Neural progenitor cell (in vitro differentiated cells): ENCODE measurements at places on chromosomes 12 and 14.

DNA sequence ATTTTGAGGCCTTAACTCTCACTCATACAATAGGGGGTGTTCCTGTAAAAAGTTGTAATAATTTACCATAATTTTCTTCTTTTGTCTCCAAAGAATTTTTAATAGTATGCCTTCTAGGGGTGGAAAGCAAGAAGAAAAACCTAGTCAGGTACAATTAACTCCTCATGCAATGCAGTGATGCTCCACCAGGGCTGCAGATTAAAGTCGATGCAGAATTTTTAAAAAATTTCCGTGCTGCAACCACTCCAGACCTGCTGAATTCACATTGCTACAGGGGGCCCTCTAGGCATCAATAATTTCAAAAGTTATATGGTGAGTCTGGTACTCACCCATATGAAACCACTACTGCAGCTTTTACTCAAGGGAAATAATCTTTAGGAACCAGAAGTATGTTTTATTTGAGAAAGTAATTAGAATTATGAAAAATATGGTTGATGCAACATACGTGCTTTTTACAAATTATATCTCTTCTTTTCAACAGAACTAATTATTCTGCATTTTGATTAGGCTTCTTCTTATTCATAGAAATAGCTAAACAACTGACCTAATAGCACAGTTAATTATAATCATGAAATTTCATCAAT lies 353.2 kb downstream of the BCAT1 start:
- no peak for DNase-seq

- no peak for DNase-seq
Measured at GRCh38 chr12:95497031-95497430, 23.1 kb downstream of the METAP2 start.

GRCh38 chr12:3154006-3154405 lies 76.8 kb downstream of the TSPAN9 start:
- DNase-seq = no peak

DNA sequence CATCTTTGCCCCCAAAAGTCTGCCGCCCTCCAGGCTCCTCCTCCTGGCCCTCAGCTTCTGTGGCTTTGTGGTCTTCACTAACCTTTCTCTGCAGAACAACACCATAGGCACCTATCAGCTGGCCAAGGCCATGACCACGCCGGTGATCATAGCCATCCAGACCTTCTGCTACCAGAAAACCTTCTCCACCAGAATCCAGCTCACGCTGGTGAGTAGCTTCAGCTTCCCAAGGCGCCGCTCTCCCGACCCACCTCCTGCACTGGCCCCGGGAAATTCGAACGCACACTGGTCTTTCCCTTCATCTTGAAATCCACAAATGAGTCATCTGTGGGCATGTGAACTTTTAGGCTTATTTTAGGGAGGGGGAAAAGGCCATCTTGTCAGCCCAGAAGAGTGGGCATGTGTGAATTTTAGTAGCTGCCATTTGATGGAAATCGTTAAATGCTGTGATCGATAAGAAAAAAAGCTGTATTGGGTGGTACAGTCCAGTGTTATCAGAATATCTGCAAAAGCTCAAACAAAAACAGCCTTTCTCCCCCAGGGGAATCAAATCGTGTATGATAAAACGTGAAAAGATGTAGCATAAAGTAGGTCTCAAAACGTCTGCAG lies 700 bp downstream of the SLC35E3 start:
- DNase-seq = peak; percentile 52

GRCh38 chr14:71086567-71086966 lies 179.3 kb downstream of the PCNX1 start:
- peak; percentile 78 for DNase-seq

DNA sequence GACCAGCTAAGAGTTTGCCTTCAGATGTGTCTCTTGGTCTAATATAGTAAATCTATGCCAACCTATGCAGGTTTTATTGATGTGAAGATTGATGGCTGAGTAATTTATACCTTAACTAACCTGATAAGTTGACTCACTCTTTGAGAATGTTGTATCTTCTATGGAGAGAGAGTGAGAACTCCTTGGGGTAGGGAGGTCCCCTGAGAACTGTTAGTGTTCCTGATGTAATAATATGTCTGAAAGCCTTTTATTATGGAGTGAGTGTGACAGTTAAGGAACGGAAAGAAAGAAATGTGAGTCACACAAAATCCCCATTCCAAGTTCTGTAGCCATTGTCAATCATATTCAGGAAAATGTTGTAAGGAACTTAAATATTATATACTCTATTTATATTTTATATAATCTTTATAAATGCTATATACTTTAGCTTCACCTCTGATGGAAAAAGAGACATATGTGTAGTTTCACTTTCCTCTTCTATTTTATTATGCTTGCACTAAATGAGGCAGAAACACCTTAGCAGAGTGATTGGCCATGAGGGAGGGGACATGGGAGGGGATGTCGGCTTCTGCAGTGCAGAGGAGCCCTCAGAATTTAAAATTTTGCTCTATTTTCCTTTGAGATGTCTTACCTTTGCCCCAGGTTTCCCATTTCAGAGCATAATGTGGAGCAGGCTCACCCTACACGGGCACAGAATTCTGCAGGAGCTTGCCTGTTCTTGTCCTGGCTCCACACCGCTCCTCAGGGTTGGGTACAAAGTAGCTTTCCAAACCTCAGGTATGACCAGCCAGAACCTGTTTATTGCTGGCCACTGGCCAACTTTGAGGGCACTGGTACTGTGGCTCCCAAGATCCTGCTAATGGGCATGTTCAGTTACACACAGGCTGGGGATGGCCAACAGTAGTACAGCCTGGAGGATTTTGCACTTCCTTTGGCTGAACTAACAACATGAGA lies 57.7 kb downstream of the ARF6 start:
- DNase-seq = no peak

GRCh38 chr14:71139294-71139946 lies 232.2 kb downstream of the PCNX1 start:
- no peak for DNase-seq

- DNase-seq = peak; percentile 68
Measured at GRCh38 chr12:3967556-3968160, 94.5 kb upstream of the PARP11 start.

DNA sequence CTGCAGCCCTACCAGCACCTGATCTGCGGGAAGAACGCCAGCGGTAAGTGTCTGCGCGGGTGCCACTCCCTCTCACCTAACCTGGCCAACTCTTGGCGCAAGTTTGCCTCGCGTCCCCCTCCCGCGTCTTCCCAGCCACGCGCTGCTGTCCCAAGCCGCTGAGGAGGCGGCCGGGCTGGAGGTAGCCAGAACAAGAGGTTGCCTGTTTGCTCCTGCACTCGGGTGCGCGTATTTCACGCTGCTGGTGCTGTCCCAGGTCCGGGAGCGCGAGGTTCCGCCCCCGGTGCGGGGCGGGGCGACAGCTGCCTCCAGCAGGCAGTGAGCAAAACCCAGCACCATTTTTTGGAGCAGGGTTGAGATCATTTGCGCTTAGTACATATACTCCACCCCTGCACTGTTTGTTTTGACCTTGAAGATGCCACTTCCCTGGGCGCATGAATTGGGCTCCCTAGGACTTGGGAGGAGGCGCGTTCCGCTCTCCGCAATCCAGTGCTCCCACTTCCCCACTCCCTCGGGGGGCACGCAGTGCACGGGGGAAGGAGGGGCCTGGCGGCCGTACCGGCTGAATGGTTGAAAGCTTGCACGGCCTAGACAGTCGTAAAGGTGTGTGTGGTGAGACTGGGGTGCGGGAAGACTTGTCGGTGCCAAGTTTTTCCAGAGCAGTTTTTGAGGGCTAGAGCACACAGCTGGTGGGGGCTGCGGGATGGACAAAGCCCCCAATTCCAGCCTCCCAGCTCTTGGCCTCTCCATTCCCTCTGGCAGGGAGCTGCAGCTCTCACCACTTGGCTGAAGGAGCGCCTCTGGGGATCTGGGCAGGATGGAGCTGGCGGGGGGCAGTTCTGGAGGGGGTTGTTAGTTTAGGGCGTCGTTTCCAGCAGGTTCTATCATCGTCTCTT lies 226.9 kb upstream of the CRY1 start:
- DNase-seq = peak; percentile 76

GRCh38 chr12:12784116-12784515 lies 1.3 kb upstream of the APOLD1 start:
- no peak for DNase-seq

DNA sequence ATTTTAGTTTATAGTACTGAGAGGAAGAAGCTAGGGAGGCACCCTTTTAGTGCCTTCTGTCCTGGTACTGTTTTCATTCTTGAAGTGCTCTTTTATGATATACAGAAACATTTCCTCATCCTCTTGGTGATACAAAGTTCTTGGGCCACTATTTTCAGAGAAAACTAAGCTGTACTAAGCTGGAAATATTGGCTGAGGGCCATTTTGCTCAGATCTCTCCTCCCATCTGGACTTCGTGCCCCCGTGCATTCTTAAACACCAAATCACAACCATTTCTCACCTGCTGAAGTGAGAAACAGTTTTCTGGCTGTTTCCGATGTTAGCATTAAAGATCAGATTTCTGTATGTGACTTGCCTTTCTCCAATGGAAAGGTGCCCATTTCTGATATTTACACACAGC lies 158.9 kb downstream of the FBXL14 start:
- DNase-seq = no peak

- DNase-seq = no peak
Measured at GRCh38 chr12:62537551-62537950, 70.9 kb downstream of the MON2 start.

DNA sequence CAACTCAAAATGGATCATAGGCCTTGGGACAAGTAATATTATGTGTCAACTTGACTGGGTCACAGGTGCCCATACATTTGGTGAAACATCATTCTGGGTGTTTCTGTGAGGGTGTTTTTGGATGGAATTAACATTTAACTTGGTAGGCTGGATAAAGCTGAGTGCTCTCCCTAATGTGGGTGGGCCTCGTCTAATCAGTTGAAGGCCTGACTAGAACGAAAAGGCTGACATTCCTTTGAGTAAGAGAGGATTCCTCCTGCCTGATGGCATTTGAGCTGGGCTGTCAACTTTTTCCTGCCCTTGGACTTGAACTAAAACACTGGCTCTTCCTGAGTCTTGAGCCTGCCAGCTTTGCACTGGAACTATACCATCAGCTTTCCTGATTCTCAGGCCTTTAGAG lies 93.4 kb upstream of the ESRRB start:
- no peak for DNase-seq

DNA sequence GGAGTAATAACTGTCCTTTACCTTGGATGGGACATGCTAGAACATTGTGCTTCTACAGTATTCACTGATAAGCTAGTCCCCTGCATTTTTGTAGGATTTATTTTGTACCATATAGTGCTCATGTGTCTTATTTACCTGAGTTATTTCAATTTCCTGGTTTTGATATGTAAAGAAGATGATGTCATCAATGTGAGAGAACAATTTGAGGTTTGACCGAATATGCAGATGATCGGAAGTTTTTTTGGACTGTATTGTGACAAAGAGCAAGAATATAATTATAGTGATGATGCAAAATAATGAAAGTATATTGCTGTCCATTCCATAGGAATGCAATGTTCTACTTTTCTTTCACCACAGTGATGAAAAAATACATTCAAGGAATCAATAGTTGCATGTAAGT lies 114.8 kb downstream of the RERGL start:
- DNase-seq = no peak

GRCh38 chr14:68733086-68733914 lies 59.6 kb downstream of the ZFP36L1 start:
- no peak for DNase-seq

DNA sequence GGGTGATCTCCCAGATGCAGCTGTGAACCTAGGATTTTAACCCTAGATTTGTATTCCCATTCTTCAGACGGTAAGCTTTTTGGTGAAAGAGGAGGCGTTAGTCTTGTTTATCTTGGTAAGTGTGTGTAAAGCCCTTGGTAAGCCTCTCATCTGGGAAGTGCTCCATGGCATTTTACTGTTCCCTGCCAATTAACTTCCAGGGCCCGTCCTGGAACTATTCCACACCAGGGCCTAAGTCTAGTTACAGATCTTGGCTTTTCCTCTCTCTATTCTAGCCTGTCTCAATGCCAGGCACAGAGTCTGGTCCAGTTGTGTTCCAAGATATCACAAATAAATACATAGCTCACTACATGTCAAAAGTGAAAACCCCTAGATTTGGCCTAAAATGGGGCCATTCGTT lies 42.4 kb downstream of the YEATS4 start:
- DNase-seq = no peak

DNA sequence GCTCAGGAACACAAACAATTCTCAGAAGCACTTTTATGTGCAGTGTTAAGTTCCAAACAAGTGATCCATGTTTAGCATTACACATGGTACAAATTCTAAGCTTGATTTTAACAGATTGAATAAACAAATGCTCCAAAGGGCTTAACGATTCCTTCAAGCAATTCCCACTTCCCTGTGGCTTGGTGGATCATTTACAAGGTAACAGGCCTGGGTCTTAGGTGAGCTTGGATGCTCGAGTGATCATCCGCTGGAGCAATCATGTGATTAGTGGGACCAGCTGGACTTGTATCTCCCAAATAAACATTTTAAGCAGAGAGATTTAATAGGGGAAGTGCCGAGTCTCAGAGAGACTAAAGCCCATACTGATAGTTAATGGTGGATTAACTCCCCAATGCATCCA lies 70.7 kb downstream of the CALM1 start:
- no peak for DNase-seq

DNA sequence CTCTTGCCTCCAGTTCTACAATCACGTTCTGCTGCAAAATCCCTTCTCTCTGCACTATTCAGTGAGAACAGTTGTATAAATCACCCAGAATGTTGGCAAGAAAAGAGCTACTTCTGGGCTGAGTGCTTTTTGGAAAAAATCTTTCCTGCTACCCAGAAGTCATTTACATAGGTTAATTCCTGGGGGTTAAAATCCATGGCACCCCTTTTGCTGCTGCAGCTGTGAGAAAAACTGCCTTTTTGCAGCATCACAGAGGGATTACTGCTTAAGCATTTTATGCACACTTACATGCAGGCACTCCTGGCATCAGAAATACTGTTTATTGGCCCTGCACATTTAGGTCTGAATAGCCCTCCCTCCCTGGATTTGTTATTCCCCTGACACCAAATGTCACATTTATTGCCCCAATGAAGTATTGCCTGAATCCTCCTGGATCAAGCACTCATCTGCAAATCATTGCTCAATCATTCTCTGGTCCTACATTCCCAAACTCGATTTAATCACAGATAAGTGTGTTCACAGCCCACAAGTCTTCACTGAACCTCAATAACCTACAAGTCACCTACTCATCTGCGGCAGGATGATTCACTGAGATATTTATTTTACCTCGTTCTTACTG lies 43.1 kb upstream of the CCDC196 start:
- no peak for DNase-seq

- peak; percentile 54 for DNase-seq
Measured at GRCh38 chr14:24952851-24953666, 96.9 kb downstream of the STXBP6 start.
